ENCODE measurements at places on chromosomes 7 and 10.

DNA sequence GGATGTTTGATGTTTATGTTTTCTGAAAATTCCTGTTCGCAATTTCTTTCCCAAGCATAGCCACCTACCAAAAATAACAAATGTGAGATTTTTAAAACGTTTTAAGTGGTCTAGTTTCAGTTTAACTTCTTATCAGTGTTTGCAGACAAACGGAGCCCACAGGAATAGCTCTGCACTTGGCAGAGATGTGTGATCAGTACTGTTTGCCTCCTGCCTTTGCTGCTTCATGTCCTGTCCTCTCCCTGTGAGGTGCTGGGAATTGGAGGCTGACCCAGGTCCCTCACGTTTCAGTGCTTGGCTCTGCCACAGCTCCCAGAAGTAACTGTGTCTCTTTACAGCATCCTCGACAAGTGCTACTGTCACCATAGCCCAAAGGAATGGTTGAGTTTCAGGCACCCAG, 1.2 kb downstream of the UCN3 start:
- no peak for DNase-seq

- no peak for DNase-seq
Measured at GRCh38 chr7:18511351-18512140, 16.0 kb downstream of the HDAC9 start.

DNA sequence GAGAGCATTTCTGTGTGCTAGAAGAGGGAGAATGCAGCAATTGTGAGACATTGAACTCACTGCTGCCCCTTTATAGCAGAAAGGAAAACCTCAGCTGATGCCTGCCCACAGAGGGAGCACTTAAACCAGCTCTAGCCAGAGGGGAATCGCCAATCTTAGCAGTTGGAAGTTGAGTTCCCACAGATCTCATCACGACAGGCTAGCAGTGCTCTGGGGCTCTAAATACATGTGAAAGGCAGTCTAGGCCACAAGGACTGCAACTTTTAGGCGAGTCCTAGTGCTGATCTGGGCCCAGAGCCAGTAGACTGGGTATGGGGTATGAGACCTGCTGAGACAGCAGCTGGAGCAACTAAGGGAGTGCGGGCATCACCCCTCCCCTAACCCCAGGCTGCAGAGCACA, 25.2 kb upstream of the PRR15 start:
- no peak for DNase-seq

DNA sequence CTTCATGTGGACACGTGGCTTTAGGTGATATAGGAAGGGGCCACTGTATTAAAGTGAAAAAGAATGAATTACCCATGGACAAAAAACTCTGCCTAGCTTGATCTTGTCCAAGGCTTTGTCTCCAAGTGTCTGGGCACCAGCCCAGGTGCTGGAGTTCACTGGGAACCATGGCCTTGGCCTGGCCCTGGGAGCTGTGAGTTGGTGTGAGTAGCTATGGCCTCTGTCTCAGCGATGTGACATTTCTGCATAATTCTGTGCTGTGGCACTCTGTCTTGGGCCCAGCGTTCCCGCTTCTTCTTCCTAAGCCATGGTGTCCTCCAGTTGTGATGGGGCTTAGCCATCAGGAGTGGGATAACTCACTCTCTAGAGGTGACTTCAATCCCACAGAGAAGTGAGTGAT, 119.0 kb upstream of the PPP2R2D start:
- no peak for DNase-seq

- DNase-seq = no peak
Measured at GRCh38 chr7:44063894-44064651, 1.3 kb downstream of the PGAM2 start.

- no peak for DNase-seq
Measured at GRCh38 chr7:83876593-83876992, 227.7 kb upstream of the SEMA3E start.

GRCh38 chr7:85341121-85341520, 154.3 kb upstream of the SEMA3D start:
- no peak for DNase-seq

- DNase-seq = no peak
Measured at GRCh38 chr7:106126170-106126938, 14.2 kb upstream of the SYPL1 start.

GRCh38 chr7:156063241-156063810, 251.1 kb upstream of the SHH start:
- no peak for DNase-seq

GRCh38 chr7:27917119-27917518, 177.2 kb downstream of the TAX1BP1 start:
- no peak for DNase-seq

- DNase-seq = no peak
Measured at GRCh38 chr7:123023126-123023525, 27.6 kb upstream of the TAS2R16 start.

DNA sequence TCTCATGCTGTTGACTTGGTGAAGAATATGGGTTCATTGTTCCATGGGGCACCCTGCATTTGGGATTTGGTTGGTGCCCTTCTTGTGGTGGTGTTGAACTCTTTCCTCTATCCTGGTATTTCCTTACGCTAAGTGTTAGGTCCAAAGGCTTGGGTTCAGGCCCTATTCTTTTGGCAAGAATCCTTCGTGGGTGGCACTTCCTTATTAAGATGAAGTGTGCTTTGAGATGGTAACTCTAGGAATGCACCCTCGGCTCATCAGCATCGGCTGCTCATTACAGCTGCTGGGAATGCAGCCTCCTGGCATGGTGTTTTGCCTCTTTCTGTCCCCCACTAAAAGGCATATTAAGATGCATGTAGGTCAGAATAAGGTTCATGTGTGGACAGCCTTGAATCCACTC, 380.7 kb downstream of the RPS24 start:
- no peak for DNase-seq

Data from WERI-Rb-1 (cell line).